ENCODE measurements at places on chromosomes 4 and X. TPM values are rescaled to one million over a fixed set of nuclear protein-coding genes. Genes with fewer than 3 reads are reported as not detected.

DNA sequence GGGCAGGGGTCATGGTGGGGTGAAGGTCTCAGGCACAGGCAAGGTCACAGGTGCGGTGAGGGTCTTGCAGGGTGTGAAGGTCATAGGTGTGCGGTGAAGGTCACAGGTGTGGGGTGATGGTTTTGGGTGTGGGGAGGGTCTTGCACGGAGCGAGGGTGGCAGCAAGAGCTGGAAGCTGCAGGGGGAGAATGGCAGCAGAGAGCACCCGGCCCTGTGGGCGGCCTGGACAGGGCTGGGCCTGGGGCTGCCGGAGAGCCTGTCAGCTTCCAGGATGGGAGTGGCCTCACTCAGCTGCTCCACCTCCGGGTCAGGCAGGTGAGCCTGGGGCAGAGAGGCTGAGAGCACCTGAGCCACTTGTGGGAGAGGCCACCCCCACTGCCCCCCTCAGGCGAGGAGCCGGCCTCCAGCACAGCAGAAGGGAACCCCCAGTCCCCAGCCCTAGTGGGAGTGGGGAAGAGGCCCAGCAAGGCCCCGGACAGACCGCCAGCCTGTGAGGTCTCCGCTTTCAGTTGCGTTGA lies 1.5 kb downstream of the MSANTD1 start:
- no peaks in the 10 kb centered on the region for H3K4me1 ChIP-seq
- H3K4me3 ChIP-seq = no peak overlapping the region
- H3K27me3 ChIP-seq = no peaks in the 10 kb centered on the region

- no peaks in the 10 kb centered on the region for H3K36me3 ChIP-seq
- H3K4me1 ChIP-seq = no peaks in the 10 kb centered on the region
- no peak overlapping the region for H3K27ac ChIP-seq
- no peaks in the 10 kb centered on the region for H3K27me3 ChIP-seq
- H3K4me3 ChIP-seq = no peak overlapping the region
- DNase-seq = no peak
Observed at GRCh38 chr4:135840781-135841180, 1639.2 kb upstream of the PABPC4L start.

RBMX2 gene
- 23.6 TPM for polyA plus RNA-seq

GLOD5 gene
- not detected for polyA plus RNA-seq

Measured in SK-N-SH (cell line).